Activated CD4-positive, alpha-beta T cell treated with anti-CD3 and anti-CD28 coated beads, Interleukin-2, amount 10 ng/mL, durations not matched to agents 7 days and 5 days (primary cell): ENCODE measurements at places on chromosomes 13 and 19. TPM values are rescaled to one million over a fixed set of nuclear protein-coding genes. Genes with fewer than 3 reads are reported as not detected.

- no peak for DNase-seq
These were observed 56.9 kb downstream of the ZNF726 start for GRCh38 chr19:23971598-23971997.

DNA sequence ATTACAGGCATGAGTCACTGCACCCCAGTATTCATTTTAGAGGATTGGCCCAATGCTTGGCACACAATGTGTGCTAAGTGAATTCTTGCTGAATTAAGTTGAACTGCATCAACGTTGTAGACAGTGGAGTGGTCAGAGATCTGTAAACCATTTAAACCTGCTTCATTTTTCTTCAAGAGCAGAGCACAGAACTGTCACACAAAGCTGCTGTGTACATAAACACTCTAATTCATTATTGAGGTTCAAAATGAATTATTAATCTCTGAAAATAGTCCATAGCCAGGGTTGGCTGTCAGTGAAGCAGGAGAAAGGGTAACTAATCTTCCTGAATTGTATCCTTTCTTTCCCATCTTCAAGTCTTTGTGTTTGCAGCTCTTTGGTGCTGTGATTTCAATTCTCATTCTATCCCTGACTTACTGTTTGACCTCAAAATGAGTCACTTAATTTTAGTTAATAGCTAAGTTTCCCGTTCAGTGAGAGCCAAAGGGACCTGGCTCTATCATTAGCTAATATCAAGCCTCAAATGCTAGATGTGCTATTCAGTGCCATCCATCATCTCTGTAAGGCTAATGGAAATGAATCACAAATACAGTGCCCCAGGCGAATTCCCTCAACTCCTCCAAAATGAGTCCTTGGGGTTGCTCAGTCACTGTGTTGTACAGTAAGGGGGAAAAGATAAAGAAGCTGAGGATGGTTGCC lies 77.0 kb upstream of the TSC22D1 start:
- DNase-seq: no peak

DNA sequence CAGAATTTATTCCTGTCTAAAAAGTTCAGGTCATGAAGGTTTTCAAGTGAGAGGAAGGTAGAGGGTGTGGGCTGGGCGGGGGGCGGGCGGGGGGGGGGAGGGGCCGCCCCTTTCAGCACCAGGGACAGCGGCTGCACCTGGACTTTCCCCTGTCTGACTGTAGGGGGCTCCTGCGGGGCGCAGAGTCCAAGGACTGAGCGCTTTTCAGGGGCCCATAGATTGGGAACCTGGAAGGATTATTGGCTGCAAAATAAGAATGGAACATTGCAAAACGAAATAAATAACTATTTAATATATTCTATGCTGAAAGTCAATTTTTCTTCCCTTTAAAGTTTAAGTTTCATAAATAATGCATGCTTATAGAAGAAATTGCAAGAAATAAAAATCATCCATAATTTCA lies 8.9 kb upstream of the CYP4F3 start:
- peak; percentile 54 for DNase-seq

DNA sequence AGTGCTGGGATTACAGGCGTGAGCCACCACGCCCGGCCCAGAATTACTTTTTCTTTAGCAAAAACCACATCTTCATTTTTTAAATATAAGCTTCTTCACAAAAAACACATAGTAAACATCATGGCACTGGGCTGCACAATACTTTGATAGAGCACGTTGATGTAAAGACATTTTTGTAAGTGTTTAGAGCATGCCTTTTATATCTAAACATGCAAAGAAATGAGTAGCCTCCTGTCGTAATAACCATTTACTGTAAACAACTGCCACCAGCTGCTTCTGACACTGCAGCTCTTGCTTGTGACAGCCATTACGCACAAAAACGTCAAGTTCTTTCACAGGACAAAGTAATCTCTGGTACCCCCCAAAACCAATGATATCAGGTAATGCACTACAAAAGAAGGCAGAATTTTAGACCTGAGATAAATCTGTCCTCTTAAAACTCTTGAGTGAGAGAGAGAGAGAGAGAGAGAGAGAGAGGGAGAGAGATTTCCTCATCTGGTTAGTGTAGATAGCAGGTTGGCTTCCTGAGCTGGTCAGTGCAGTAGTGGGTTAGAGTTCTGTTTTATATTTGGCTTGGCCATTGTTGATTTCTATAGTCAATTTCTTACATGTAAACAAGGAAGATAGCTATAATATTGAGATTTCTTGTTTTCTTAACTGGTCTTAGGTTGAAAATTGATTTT lies 6.7 kb upstream of the ZNF548 start:
- DNase-seq: no peak

- DNase-seq: no peak
These were observed 60.0 kb upstream of the GPR183 start for GRCh38 chr13:99367106-99367616.

DNA sequence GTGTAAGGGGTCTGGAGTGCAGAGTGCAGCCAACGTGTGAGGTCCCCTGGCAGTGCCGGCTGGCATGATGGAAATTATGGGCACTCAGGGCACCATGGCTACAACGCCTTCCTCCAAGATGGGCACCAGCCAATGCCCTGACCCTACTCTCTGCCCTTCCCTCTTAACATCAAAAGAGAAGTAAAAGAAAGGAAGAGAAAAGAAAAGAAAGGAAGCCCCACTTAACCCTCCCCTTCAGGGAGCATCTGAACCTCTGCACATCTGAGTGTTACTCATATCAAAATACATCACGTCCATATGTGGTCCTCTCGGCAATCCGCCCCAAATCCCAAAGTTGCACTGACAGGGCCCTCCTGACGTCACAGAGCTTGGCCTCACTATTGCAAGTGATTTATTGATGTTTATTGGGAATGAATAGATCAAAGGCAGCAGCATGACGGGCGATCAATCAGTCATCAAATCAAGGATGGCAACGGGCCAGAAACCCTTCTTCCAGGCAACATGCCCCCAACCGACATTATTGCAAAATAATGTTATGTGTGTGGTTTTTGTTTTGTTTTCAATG lies 1.3 kb downstream of the TSHZ3 start:
- DNase-seq: no peak

- DNase-seq: no peak
These were observed 435 bp upstream of the OBI1 start for GRCh38 chr13:78659450-78659730.

- no peak for DNase-seq
These were observed 636 bp upstream of the RB1 start for GRCh38 chr13:48302871-48303358.

GRCh38 chr13:100433475-100433874 lies 155.1 kb downstream of the GGACT start:
- DNase-seq: no peak

GRCh38 chr13:79674765-79675515 lies 194.0 kb downstream of the NDFIP2 start:
- DNase-seq: no peak

GRCh38 chr13:50377726-50378270 lies 362.6 kb downstream of the KCNRG start:
- no peak for DNase-seq

- DNase-seq: no peak
These were observed 1.1 kb downstream of the ZNF792 start for GRCh38 chr19:34962687-34963572.

- DNase-seq: peak; percentile 27
These were observed 502.7 kb downstream of the UQCRFS1 start for GRCh38 chr19:28710278-28710677.

DNA sequence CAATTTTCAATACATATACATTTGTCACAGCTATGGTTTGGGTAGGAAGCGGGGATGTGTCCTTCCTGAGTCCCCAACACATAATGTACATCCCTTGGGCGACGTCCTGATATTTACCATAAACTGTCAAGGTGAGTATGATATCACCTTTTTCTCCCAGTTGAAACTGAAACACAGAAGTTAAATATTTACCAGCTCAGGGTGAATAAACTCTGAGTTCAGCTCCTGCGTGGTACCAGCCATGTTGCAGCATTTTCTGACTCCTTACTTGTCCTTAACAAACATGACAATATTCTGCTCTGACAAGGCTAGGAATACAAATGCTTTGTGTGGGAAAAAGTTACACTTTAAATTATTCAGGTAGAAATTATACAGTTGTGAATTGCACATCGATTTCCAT lies 294.2 kb downstream of the TEX29 start:
- no peak for DNase-seq

DNA sequence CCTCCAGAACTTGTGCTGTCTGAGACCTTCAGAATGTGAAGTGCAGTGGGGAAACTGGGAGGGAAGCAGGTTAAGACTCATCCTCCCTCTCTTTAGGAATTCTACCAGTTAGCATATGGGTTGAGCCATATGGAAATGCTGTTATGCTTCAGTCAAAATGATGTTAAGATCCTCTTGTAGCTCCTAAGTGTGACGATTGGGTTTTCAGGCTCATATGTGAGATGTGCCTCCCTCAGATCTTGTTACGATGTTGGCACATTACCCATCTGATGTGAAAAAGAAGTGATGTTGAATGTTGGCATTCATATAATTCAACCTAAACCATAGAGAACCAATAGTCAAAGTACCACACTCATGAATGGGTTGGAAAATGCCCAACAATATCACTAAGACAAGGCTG lies 67.8 kb upstream of the IPO5 start:
- DNase-seq: no peak

SLC8A2 gene
- not detected for total RNA-seq

NEK5 gene
- not detected for total RNA-seq

B3GNT8 gene
- 2.2 TPM for total RNA-seq

KCNN1 gene
- not detected for total RNA-seq

PLIN4 gene
- total RNA-seq: not detected

PLPPR2 gene
- 1.3 TPM for total RNA-seq

KLK1 gene
- total RNA-seq: 0.75 TPM

KMT2B gene
- total RNA-seq: 67.2 TPM

IGFL3 gene
- not detected for total RNA-seq

STXBP2 gene
- 131 TPM for total RNA-seq

ZNF296 gene
- 4.1 TPM for total RNA-seq

CDC37 gene
- total RNA-seq: 200 TPM
